C1 segment of cervical spinal cord (tissue), 14 donors: ENCODE measurements at places on chromosomes 2 and 18.

DNA sequence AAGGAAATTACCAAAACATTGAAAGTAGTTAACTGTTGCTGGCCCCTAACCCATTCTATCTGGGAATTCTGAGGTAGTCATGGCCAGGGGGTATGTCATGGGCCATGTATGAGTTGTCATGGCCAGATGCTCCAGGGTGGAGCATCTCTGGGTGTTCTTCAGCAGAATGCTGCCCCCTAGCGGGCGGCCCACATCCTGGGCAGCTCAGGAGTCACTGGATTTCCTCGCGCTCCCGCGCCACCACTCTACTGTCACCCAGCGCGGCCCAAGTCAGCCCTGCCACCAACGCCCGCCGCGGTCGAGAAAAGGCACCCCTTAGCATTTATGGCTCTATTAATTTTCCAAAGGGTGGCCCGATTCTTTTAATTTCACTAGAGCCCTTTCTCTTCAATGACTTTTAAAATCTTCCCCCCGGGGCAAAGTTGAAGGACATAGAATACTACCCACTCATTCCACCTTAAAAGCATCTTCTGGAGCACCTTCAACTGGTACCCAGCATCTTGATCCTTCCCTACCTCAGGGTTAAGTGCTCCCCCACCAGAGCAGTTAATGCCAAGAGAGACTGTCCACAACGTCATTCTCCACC, 41.6 kb downstream of the PKDCC start:
- DNase-seq, result no peak

- DNase-seq, result no peak
These were observed 78.3 kb upstream of the SETBP1 start for GRCh38 chr18:44602380-44602779.

DNA sequence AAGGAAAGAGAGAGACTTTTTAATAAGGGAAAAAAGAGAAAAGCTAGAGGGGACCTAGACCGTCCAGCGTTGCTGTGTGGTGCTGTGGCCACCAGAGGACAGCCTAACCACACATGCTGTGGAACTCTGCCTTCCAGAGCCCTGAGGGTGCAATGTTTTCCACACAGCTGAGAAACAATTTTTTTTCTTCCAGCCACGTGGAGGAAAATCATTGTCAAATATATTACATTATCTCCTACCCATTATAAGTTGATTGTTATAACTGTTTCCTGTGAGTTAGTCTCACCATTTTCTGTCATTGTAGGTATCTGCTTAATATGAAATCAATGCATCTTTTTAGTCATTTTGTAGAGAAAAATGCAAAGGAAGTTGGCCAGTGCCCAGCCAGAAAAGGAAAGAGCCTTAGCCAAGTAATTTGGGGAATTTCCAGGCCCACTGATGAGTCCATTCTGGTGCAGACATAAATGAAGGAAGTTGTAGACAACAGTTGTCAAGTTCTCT, 5.9 kb upstream of the MRPL19 start:
- DNase-seq, result peak; percentile 7

GRCh38 chr18:676069-676468, 18.6 kb downstream of the TYMS start:
- DNase-seq, result no peak

- no peak for DNase-seq
These were observed 37.1 kb upstream of the ZCCHC2 start for GRCh38 chr18:62485684-62486083.

GRCh38 chr18:12517142-12517825, 109.6 kb downstream of the PRELID3A start:
- no peak for DNase-seq

DNA sequence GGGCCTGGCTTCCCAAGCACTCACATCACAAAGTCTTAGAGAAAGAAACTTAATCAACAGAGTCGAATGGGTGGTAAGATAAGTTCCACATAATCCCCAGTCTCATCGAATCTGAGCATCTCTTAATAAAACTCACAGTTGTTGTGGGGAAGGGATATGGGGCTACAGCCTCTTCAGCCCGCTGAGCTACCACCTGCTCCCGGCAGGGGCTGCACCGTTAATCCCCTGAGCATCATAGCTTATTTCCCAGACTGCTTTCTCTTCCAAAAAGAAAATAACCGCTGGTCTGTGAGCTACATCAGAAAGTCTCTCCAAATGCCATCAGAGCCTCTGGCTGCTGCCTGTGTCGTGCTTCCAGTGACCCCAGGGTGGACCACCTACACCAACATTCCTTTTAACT, 139.4 kb upstream of the CELF4 start:
- DNase-seq, result no peak

DNA sequence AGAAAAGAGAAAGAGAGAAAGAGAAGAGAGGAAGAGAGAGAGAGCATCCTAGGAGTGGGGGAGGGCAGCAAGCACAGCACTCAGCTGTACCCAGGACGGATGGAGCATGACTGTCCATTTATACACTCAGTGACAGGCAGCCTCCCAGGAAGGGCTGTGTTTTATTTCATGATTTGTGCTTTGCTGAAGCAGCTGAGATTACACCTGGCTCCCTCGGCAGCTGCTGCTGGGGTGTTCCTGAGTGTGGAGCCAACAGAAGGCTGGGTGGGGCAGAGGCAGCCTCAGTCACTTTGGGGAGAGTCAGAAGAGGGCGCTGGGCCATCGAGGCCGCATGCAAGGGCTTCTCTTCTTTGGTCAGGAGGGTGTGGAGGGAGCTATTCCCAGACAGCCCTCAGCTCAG, 47.8 kb upstream of the TEX51 start:
- no peak for DNase-seq

- DNase-seq, result no peak
These were observed 219.5 kb downstream of the BCL2 start for GRCh38 chr18:63099848-63100629.

GRCh38 chr2:182210669-182211068, 216.2 kb downstream of the PDE1A start:
- no peak for DNase-seq

GRCh38 chr2:220365023-220365422, 737.6 kb downstream of the SLC4A3 start:
- DNase-seq, result no peak

GRCh38 chr2:221323513-221323912, 248.6 kb downstream of the EPHA4 start:
- DNase-seq, result no peak

DNA sequence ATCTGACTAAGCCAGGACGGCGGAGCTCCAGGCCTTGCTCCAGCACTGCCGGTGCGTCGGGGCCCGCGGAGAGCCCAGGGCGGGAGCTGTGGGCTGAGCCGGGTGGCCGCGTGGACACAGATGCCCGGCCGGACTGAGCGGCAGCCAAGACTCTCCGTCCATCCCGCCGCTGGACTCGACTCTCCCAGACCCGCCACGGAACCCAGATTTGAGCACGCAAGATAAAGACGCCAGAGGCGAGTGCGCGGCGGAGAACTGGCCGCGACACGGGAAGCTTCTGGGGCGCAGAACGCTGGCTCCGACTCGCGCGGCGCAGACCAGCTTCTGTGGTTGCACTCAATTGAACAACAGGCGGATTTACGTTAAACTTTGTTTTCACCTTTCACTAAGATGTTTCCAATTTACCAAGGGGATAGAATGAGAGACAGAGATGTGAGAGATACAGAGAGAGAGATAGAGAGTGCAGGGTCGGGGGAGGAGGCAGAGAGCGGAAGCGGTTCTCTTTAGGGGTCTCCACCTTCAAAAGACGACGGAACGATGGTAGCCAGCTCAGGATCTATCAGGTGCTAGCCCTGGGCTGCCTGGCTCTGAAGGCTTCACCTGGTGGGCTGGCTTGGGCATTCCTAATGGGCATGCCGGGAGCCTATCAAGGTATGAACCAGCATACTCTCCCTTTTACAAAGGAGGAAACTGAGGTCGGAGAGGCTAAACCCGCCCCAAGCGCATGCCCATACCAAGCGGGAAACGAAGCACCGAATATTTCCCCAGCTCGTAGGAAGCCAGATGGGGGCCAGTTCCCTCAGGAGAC, 10.4 kb upstream of the EN1 start:
- no peak for DNase-seq

DNA sequence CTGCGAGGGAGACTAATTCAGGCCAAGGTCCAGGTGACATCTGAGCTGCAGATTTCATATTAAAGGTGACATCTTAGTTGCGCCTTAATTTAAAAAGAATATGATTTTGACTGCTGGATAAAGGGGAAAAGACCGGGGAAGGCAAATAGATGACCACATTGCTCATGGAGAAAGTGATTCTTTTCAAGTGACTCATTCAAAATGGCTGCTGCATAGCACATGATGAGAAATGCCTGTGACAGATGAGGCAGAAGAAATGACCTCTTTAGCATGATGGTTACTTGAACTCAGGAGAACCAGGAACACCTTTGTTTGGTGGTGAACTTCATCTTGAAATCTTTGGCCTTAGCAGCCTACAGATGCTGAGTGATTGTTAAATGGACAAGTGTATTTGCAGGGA, 385.8 kb upstream of the TRIB2 start:
- no peak for DNase-seq

- no peak for DNase-seq
These were observed 926 bp downstream of the NDUFV2 start for GRCh38 chr18:9103376-9103873.

DNA sequence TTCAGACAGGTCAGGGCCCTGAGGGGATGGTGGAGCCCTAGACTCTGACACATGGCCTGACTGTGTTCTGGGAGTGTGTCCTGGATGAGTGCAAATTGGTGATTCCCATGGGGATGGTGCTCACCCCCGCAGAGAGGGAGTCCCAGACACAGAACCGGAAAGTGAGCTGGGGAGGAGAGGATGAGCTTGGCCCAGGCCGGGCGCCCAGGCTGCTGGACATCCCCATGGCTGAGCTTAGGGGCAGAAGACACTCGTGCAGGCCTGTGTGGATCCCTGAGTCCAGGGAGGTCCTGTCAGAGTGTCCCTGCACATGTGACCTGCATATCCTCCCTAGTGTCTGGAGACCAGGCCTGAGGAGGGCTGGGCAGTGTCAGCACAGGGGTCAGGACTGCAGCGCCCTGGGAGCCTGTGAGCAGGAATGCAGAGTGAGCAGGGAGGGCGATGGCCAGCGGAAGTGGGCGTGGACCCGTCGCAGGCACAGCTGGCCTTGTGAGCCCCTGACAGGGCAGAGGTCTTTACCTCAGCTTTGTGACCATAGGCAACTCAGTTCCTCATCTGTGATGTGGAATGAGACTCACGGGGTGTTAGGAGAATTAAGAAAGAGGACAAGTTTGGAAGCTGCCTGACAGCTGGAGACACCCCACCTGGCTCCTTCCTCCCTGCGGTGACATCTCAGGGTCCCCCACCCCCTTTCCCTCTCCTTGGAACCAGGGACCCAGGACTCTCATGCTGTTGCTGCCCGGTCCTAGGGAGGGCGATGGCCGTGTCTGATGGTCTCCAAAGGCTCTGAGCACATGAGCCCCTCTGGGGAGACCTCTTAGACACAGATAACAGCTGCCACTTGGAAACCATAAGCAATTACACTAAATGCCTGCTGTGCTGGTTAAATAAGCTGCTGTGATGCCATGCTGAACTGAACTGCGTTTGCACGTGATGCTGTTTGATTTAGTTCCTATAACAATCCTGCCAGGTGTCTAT, 62.6 kb upstream of the HS6ST1 start:
- DNase-seq, result no peak

GRCh38 chr2:185130685-185131084, 532.4 kb downstream of the ZNF804A start:
- DNase-seq, result no peak

GRCh38 chr18:3493501-3494244, 43.7 kb downstream of the TGIF1 start:
- no peak for DNase-seq

GRCh38 chr2:96116879-96117533, 635 bp upstream of the ADRA2B start:
- no peak for DNase-seq

DNA sequence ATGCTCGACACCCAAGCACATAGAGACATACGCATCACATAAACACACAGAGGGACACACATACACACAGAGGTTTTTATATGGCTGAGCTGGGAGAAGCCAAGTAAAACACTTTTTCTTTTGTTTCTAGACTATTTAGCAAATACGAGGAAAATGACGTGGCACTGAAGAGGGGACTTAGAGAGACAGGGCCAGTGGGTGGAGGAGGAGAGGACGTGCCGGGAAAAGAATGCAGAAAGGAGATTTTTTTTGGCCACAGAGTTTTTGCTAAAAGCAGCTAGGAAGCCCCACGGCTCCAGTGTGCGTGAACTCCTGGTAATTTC, 168.5 kb upstream of the KLF7 start:
- DNase-seq, result no peak

GRCh38 chr2:175575346-175576258, 394.1 kb upstream of the ATP5MC3 start:
- DNase-seq, result no peak

DNA sequence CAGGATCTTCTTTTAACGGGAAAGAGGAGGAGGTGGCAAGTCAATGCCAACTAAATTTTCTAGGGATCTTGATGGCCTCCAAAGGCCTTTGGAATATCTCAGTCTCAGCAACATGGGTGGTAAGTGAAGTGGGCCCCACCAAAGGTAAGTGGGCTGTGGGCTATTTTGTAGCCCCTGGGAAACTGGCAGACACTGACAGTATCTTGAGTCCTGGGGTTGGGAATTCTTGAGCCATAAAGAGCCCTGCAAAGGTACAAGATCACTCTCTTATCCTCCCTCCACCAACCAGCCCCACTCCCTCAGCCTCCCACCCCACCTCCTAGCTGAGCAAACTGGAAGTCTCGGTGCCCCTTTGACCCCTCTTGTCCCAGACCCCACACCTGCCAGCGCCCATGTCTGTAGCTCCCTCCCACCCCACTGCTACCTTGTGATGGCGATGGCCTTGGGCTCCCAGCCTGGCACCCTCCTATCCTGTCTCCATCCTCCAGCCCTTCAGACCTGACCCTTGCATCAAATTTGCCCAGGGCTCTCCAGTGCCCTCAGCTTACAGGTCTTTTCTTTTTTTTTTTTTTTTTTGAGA, 8.5 kb downstream of the ATP6V1B1 start:
- DNase-seq, result no peak

DNA sequence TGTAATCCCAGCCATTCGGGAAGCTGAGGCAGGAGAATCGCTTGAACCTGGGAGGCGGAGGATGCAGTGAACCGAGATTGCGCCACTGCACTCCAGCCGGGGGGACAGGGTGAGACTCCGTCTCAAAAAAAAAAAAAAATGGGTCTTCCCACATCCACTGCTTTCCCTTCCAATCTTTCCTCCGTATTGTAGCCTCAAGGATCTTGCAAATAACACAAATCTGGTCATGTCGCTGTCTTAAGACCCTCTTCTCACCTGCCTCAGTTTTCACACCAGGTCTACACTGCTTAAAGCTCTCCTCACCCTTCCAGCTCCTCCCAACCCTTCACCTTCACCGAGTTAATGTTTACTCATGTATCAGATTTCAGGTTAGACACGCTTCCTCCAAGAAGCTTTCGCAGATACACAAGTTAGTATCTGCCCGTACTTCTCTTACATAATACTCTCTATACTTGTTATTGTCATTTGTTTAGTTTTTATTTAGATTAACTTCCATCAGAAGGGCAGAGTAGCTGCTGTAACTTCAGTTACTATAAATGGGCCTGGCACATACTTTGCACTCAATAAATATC, 1.5 kb downstream of the IER3IP1 start:
- DNase-seq, result no peak

DNA sequence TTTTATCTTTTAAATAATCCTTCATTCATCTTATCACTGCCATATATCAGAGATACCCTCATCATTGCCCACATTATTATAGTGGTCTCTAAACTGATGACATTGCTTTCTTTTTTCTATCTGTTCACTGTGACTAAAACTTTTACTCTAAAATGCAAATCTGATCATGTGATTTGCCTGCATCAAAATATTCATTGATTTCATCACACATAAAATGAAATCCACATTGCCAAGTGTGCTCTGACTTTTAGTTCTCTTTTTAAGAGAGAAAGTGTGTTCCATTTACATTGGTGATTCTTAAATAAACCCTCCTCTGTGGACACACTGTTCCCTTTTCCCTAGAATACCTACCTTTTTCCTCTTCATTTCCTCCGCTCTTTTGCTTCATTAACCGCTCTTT, 7.5 kb downstream of the REL start:
- DNase-seq, result no peak
